ENCODE measurements at places on chromosomes 6 and 20.
A peak's percentile ranks its signal among the peaks of the same experiment; 100 is the strongest.

- no peak for DNase-seq
Measured at GRCh38 chr6:168605964-168606363, 165.0 kb downstream of the SMOC2 start.

DNA sequence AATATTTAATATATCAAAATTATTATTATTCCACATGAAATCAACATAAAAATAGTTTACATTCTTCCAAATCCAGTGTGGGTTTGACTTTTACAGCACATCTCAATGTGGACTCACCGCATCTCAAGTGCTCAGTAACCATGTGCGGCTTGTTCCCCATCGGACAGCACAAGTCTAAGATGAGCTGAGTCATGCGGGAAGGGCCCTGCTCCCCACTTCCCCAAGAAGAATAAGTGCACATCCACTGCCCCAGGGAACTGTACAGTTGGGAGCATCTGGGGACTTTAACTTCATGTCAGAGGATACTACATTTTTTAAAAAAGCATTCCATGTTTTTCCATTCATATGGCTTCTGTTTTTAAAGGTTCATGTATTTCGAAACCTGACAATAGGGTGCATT, 325.6 kb downstream of the BTBD3 start:
- DNase-seq, result peak; percentile 2

- no peak for DNase-seq
Measured at GRCh38 chr20:40925829-40926510, 102.7 kb upstream of the TOP1 start.

DNA sequence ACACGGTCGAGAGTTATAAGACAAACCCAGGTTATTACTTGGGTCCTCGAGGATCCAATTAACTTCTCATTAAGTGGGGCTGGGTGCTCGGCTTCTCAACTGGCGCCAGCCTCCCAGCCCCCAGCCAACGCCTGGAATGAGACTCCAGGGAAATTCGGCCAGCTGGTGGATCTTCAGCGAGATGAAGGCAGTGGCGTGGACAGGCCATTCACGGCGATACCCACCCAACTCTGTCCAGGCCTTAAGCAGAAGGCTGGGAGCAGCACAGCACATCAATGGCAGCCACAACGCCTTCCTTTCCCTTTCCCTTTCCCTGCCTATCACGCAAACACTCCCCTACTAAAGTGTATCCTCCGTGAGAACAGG, 868 bp downstream of the METTL24 start:
- DNase-seq, result no peak

DNA sequence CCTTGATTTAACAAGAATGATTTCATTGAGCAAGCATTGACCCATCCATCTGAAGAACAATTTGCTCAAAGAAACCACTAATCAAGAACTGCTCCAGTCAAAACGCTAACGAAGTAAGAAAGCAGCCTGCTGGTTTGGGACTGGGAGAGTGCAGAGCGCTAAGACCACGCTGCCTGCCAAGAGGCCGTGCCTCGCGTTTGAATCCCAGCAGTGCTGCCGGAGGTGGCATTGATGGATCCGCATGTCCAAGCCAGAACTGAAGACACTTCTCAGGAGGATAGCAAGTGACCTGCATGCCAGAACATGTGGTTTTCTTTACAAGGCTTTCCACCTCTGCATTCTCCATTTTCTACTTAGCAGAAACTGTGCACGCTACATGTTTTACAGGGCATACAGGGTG, 105.2 kb upstream of the FOXC1 start:
- no peak for DNase-seq

GRCh38 chr6:26223650-26224546, 136.7 kb downstream of the HFE start:
- DNase-seq, result no peak

DNA sequence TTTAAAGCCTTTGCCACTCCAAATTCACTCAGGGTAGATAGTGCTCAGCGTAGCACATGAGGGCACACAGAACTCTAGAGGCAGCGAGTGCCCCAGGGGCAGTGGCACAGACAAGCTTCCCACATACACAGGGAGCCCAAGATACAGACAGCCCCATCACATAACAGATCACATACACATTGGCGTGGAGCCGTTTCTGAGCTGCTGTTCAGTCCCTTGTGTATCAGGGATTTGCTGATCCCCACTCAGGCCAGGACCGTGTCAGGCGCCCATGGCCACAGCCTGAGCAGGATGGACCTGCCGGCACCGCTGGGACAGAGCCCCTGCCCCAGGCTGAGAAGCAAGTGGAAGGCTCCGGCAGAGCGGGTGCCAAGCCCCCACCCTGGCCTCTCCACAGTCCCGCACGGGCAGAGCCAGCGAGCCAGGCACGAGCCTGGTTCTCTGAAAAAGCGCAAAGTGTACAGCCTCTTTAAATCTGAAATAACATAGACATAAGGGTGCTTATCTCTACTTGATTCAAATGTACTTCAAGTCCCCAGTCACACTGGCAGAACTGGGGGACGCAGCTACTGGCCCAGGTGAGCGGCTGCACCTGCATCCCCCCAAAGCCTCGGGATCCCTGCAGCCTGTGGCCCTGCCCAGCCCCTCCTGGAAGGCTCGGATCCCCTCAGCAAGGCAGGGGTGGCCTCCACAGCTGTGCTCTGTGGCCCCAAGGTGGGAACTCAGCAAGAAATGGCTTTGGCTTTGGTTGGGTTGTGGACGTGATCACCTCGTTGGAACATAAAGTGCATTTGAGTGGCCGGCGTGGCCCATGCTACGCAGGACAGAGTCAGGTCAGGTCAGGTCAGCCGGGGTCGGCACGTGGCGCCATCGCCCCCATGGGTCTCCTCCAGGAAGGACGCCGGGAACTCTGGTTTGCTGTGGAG, 231.3 kb downstream of the ERMARD start:
- no peak for DNase-seq

- peak; percentile 29 for DNase-seq
Measured at GRCh38 chr20:25750765-25751696, 54.4 kb upstream of the ZNF337 start.

GRCh38 chr6:167817016-167817415, 9.7 kb upstream of the AFDN start:
- no peak for DNase-seq

DNA sequence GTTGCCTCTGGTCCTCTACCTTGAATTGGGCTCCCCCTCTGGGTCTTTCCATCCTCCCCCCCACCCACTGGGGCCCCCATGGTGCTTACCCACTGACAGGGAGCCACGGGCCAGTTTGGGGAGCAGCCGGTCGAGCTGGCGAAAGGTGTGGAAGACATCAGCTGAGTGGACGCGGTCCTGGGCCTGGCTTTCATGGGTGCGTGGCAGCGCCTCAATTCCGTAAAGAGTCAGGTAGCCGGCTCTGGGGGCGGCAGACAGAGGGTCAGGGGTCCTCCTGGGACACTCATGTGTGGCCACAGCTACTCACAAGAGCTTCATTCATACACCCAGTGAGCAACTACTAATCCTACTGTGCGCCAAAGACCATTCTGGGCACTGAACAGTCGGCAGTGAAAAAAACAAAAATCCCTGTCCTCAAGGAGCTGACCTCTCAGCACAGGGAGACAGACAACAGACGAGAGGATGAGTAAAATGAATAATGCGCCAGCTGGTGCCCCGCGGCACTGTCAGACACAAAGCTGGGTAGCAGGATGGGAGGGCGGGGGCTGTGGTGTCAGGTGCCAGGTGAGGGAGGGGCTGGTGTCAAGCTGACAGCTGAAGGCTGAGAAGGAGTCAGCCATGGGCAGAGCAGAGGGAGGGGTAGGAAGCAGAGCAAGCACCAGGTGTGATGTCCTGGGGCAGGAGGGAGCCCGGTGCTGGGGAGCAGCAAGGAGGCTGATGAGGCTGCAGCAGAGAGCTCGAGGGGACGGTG, 28.3 kb downstream of the PTGIS start:
- DNase-seq, result no peak

DNA sequence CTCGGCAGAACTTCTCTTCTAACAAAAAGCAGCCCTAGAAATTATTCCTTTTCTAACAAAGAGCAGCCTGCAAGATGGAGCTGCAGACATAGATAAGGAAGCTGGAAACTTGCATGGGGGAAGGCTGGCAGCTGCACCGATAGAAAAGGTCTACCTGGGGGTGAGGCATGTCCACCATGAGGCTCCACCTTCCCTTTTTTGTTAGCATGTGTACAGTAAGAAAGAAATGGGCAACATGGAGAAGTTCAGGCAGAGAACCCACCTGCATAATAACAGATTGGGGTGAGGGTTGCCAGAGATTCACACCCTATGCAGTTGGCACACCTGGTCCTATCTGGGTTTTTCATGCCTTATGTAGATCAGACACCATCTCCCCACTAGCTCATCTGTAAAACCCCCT, 25.4 kb downstream of the ZNF311 start:
- DNase-seq, result no peak

GRCh38 chr20:5041433-5041832, 40.1 kb upstream of the SLC23A2 start:
- DNase-seq, result no peak

- DNase-seq, result no peak
Measured at GRCh38 chr6:51788121-51788520, 299.3 kb downstream of the PKHD1 start.

DNA sequence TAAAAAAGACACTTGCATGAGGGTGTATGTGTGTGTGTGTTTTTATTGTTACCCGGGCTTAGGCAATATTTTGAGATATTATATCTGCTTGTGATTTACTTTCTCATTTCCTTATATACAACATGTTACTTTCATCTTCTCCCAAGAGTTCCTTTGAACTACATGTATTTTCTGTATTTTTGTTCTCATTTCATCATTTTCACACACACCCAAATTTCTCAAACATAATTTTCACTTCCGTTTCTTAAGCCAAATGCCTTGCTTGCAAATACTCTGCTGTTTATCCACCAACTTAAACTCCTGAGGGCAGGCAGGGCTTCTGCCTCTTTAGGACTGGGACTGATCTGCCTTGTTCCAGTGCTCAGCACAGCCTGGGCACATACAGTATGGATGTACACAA, 69.3 kb upstream of the FYN start:
- DNase-seq, result no peak

- DNase-seq, result peak; percentile 29
Measured at GRCh38 chr6:154951345-154952200, 43.5 kb upstream of the TIAM2 start.

DNA sequence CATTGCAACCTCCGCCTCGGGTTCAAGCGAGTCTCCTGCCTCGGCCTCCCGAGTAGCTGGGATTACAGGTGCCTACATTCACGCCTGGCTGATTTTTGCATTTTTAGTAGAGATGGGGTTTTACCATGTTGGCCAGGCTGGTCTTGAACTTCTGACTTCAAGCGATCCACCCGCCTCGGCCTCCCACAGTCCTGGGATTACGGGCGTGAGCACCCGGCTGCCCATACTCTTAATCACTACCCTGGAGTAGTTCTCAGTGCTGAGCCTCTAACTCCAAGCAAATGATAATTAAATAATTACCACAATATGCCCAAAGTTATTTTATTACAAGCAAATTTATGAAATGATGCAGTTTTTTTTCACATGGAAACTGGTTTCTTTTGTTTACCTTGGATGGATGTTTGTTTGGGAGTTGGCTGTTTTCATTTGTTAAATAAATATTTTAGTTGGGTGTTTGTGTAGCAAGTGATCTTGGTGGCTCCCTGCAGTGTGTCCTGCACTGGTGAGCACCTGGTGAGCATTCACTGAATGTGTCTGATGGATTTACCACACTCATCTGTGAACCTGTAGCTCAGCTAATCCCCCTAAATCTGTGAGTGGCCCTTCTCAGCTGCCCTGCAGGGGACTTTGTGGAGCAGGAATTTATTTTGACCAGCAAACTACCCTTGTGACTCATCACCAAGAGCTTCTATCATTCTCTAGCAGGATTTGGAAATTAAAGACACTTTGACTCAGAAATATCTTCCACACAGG, 36.9 kb downstream of the UTRN start:
- DNase-seq, result no peak

DNA sequence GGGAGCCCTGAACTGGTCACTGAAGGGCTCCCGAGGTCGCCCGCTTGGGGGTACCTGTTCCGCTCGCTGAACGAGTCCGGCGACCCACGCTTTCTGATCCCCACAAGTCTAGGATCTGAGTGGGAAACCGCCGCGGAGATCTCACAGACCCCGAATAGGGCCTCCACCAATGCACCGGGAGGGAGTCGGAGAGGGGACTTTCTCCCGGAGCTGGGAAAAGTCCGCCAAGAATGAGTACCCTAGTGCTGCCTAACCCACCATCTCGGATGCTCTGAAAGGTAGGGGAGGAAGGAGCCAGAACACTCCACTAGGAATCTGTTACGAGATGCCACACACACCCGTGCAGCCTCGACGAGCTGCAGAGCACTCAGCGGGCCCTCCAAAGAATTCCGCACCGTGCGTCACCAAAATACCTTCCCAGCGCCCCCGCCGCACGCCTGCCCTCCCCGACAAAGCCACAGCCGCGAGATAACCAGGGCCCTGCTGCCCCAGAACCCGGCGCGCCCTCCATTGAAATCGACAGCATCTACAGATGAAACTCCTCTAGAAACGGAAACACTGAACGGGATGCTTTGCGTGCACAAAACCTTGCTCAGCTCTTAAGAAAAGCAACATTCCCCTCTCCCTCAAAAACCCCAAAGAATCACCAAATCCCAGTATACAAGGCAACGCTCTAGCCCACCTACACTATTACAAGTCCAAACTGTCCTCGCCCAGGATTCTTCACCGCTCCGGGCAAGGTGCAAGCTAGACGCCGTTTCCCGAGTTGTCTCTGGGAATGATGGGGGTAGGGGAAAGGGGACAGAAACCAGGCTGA, 686 bp downstream of the COL12A1 start:
- no peak for DNase-seq

- DNase-seq, result no peak
Measured at GRCh38 chr20:64056889-64057627, 5.9 kb upstream of the TCEA2 start.

DNA sequence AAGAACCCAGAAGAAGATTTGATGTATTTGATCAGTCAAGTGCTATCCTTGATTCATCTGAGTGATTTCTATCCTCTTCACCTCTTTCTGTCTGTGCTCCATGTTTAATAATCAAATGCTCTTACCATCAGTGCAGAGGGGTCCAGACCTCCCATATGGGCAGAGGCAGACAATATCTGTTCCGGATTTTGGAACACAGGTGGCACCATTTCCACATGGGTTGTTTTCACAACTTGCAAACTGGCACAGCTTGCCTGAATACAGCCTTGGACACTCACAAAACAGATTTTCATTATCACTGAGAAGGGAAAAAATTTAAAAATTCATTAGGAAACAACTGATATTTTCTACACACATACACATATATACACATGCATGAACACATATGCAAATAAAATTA, 228.5 kb downstream of the PHF3 start:
- no peak for DNase-seq
